ENCODE measurements at places on chromosomes 1 and 21.
A peak's percentile ranks its signal among the peaks of the same experiment; 100 is the strongest.

- no peak for DNase-seq
Measured at GRCh38 chr21:28421716-28422524, 570.8 kb downstream of the LTN1 start.

DNA sequence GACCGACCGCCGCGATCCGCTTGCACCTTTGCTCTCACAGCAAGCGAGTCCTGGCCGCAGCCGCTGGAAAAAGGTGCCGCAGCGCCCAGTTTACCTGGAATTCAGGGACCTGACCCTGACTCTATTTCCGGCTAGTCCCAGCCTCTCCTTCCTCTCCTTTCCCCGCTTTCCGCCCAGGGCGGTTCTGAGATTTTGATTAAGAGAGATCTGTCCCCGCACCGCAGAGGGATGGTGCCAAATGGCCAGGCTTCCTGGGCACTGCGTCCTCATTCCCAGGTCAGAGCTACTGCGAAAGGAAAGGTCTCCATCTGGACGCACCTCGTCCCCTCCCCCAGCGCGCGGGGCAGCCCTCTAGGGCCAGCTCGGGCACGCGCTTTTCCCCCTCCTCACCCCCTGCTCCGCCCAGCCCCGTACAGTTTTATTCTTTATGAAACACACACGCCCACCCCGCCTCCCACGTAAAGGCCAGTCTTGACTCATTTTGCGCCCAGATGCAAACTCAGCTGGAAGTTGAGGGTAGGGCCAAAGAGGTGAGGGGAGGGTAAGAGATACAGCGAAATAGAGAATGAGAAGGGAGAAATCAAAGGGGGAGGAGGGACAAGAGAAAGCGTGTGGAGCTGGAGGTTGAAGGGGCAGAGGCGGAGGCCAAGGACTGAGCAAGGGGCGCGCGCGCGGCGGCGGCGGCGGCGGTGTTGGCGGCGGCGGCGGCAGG, 411.8 kb upstream of the ESRRG start:
- DNase-seq: no peak

DNA sequence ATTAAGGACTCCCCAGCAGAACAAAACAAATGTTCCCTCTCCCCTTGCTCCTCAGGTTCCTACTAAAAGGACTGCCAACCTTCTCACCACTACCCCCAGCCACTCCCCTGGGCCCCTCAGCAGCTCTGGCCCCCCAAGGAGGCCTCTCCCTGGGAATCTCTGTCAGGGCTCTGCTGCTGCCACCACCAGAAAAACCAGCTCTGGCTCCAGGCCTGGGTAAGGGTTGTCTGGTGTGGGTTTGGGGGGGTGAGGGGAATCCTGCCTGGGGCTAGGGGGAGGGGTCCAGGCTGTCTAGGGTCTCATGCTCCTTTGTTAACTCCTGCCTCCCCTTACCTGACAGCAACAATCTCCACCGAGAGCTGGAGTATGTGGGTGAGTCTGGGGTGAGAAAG, 4.8 kb downstream of the NECTIN4 start:
- DNase-seq: no peak

- DNase-seq: no peak
Measured at GRCh38 chr1:230753191-230753585, 6.0 kb downstream of the CAPN9 start.

GRCh38 chr1:84603223-84603622, 29.0 kb upstream of the CTBS start:
- DNase-seq: peak; percentile 23

DNA sequence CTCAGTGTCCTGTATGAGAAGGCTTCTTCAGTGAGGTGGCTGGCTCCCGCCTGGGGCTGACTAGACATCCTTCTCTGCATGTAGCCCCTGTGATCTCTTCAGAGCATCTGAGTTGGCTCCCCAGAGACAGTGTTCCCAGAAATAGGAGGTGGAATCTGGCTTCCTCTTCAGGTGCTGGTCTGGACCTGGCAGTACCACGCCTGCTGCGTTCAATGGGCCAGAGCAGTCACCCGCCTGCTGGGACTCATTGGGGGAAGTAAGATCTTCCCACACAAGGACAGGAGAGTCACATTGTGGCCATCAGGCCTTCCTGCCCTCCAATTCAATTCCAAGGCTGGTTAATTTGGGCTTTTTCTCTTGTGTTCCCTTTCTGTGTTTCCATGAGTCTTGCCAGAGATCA, 51.0 kb downstream of the ADARB1 start:
- DNase-seq: no peak

DNA sequence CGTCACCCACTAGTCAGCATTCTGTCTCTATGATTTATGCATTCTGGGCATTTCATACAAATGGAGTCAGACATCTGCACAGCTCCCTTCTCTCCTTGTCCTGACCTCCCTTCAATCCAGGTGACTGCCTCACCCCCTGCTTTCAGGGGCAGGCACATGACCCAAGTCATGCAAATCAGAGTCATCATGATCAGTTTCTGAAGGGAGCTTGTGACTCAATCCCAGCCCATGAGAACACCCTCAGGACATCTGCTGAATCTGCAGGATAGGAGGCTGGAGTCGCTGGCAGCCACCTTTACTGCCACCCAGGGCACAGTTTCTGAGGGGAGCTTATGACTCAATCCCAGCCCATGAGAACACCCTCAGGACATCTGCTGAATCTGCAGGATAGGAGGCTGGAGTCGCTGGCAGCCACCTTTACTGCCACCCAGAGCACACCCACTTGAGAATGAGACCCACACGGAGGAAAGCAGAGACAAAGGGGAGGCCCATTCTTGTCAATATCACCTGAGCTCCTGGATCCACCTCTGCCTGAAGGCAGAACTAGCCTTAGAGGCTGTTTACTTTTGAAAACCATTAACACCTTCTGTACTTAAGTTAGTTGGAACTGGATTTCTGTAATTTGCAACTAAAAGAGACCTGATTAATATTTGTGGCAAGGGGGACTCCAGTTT, 62.3 kb upstream of the SLC25A33 start:
- DNase-seq: peak; percentile 36

GRCh38 chr1:179141592-179142251, 59.9 kb downstream of the TOR3A start:
- peak; percentile 69 for DNase-seq

DNA sequence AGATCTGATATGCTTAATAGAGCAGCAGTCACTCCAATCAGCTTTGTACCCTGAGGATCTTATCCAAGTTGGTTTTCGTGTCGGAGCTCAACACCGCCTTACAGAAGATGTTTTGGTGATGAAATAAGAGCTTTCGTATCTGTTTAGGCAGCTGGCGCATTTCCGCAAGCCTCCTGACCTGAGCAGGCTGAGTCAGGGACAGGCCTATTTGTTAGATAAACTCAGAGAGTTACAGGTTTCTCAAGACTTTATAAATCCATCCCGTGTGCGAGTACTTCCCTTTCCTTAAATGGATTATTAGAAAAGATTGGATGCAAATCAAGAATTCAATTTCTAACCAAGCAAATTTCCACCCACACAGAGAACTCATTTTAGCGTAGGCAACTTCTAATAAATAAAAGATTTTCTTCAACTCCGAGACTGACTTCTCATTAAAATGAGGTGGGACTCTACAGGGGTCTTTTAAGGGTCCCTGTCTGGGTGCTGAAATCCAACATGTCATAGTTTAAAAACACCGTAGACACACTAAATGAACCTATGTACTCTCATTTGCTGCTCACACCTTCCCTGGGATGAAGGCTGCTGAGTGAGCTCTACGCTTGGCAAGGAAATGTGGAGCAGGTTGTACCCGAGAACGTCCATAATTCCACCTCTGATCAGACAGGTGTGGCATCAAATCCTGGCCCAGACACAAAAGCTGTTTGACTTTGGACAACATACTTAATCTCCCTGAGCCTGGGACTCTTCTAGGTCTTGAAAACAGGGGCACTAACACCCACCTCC, 106.9 kb upstream of the F3 start:
- peak; percentile 91 for DNase-seq

GRCh38 chr1:77421504-77422233, 139.8 kb downstream of the AK5 start:
- DNase-seq: no peak

DNA sequence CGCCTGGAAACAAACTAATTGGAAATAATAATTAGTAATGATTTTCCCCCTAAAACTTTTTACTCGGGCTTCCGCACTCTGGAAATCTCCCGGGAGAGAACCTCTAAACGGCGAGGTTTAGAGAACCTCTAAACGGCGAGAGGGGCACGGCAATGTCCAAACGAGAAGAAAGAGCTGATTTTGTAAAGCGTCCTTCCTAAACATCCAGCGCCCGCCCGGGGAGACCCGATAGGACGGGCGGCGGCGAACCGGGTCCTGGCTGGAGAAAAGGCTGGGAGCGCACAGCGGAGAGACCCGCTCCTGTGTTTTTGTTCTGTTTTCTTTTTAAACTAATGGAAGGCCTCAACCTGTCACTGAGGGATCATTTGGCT, 1.6 kb downstream of the PAX7 start:
- no peak for DNase-seq

DNA sequence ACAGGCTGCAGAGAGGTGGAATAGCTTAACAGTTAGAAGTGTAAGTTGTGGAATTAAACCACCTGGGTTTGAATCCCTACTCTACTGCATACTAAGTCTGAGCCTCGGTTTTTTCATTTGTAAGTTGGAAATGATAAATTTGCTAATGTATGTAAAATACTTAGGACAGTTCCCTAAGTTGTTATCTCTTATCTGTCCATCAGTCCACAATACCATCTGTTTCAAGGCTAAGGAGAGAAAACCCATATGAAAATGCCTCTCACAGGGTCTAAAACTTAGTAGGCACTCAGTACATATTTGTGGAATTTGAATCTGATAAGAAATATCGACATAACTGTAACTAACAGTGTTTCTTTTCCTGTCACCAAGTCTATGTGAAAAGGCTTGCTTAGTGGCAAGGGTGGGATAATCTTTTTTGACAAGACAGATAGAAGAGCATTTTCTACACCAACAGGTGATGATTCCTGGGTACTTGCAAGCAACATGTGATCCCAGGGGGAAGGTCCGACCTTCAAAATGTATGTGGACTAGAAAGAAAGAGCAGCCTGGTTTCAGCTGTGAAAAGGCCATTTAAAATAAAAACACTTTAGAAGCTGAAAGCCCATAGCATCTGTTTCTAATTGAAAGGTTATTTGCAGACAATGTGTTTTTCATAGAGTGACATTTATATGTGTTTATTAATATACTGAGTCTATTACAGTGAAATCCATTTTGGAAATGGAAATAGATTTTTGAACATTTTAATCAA, 202.9 kb downstream of the HHAT start:
- no peak for DNase-seq

- no peak for DNase-seq
Measured at GRCh38 chr1:110019770-110020169, 14.7 kb upstream of the STRIP1 start.

DNA sequence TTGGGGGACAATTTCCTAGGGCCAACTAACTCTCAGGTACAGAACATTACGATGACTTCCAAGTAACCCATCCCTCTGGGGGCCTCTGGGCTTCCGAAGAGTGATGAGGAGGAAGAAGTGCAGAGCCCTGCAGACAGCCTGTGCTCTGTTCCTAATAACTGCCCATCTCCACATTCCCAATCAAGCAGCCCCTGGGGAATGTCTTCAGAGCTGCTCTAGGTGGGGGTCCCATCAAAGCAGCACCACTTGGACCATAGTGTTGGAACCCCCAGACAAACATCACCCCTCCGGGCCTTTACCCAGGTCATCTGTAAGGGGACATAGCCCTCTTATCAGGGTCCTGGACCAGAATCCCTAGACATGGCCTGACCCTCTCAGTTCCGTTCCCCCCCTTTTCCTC, 357.3 kb downstream of the NPHP4 start:
- no peak for DNase-seq

DNA sequence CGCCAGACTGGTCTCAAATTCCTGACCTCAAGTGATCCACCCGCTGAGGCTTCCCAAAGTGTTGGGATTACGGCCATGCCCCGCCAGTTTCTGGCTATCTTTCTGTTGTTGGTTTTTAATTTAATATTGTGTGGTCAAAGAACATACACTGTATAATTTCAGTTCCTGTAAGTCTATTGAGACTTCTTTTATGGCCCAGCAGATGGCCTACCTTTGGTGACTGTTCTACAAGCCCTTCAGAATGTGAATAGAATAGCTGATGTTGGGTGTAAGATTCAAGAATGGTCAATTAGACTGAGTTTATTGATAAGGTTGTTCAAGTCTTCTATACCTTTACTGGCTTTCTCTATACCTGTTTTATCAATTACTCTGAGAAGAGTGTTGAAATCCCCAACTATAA, 10.7 kb downstream of the HES2 start:
- DNase-seq: no peak

- DNase-seq: no peak
Measured at GRCh38 chr1:159940006-159940620, 5.3 kb downstream of the IGSF9 start.

- DNase-seq: peak; percentile 75
Measured at GRCh38 chr1:153567621-153568366, 2.1 kb upstream of the S100A2 start.

DNA sequence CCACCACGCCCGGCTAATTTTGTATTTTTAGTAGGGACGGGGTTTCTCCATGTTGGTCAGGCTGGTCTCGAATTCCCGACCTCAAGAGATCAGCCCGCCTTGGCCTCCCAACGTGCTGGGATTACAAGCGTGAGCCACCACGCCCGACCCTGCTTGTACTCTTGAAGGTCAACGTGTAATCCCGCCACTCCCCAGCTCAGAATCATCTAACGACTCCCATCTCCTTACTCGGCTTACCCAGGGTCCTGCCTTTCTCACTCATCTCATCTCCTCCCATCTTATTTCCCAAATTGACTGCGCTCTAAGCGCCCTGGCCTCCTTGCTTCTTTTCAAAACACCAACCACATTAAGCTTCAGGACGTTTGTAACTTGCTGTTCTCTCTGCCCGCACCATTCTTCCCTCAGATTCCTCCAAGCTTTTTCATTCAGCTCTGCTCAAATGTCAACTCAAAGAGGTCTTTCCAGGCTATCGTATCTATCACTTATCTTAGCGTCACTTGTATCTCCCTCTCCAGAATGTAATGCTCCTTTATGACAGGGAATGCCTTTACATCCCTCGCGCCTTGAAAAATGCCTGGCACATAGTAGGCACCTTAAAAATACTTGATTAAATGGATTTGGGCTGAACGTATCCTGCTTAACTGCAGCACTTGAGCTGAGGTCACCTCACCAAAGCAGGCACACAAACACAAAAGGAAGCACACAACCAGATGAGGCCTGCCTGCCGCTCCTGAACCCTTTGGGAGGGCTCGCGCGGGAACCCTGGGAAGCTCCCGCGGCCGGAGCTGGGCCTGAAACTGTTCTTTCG, 1.4 kb upstream of the USP1 start:
- no peak for DNase-seq

- DNase-seq: no peak
Measured at GRCh38 chr1:47759251-47759935, 237.8 kb downstream of the TRABD2B start.

DNA sequence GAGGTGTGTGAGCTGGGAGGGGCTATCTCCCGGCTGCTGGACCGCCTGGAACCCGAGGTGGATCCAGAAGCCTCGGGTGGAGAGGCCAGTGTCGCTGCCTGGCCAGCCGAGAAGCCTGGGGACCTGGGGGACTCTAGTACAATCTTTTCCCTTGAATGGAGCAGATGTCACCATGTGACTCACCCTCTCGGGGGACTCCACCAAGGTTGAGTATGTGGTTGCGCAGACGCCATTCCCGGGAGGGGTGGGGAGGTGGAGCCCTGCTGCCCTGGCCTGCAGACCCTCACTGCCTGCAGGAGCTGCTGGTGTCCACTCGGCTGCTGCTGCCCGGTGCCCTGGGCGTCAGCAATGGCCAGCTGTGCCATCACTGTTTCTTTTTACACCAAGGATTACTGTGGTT, 40.3 kb downstream of the TP73 start:
- no peak for DNase-seq

Data from HT1080 (cell line).